ENCODE measurements at places on chromosomes 2 and 18.

- DNase-seq = no peak
Measured at GRCh38 chr2:161367675-161368074, 48.4 kb upstream of the TBR1 start.

GRCh38 chr2:8752385-8752784 lies 70.5 kb downstream of the ID2 start:
- DNase-seq = no peak

DNA sequence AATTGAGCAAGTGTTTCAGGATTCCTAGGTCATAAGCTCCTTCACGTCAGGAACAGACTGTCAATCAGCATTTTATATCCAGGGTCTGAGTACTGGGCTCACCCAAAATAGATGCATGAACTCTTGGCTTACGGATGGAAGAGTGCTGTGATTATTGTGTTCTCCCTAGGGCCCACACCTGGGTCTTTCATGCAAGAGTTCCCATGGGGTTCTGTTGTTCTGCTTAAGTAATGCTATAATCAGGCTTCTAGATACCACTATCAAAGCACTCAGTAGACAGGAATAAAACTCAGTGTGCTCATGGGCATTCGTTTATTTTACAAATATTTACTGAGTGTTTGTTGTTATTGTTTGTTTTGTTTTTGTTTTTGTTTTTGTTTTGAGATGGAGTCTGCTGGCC lies 46.4 kb upstream of the PMAIP1 start:
- DNase-seq = no peak

DNA sequence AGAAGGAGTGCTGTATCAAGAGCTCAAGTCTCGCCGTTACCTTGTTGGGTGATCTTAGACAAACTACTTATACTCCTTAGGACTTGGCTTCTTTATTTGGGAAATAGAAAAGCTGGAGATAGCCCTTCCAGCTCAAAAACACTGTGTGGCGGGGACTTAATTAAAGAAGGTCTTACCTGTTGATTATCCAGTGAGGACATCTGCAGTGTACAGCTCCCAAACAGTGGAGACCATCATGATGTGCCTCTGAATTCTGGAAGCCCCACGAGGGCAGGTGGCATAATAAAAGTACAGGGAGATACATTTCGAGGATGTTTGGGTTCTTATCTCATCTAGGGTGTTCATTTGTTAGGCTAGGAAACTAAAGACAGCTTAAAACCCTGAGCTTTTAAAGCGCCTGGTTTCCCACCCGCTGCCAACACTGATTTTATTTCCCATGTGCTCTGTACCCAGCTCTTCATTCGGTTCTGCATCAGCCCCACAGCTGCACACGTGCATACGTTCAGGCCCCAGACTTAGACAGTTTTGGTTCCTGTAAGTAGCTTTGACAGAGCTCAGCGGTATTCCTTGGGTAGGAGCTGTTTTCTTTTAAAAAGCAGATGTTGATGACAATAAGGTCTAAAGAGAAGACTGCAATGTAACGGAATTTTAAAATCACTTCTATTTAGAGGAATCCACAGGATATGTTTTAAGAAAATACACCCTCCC lies 80.5 kb upstream of the SIX2 start:
- no peak for DNase-seq

- no peak for DNase-seq
Measured at GRCh38 chr2:96767135-96767871, 6.6 kb downstream of the CNNM4 start.

DNA sequence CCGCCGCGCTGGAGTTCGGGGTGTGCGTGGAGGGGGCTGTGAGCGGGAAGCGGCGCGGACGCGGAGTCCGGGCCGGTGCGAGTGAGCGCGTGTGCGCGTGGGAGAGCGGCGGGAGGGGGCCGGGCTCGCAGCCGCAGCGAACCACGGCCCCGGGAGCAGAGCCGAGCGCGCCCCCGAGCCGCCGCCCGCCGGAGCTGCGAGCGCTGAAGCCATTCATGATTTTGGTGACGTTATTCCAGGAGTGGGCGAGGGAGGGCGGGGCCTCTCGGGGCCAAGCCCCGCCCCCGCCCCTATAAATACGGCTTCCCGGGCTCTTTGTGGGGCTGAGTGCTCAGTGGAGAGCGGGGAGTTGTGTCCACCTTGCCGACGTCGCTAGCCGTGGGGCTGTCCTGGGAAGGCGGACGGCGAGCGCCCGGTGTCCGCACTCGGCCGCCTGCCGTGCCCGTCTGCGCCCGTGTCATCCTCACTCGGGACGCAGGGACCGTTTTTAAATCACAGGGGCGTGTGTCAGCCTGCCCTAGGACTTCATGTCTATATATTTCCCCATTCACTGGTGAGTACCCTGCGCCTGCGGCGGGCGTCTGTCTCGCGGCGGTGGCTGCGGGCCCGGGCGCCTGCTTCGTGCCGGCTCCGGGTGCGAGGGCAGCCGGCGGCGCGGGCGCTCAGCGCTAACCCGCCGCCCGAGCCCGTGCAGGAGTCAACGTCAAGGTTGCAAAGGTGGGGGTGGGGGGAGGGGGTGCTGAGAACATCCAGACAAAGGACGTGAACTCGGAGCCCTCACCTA lies at the start of gene LBH:
LBH (plus strand) TSS at position 323 of the 784 bp plus-strand sequence; CDS start at position 528, 205 bp downstream.
- peak; percentile 81 for DNase-seq

GRCh38 chr18:38033282-38033681 lies 467.7 kb upstream of the CELF4 start:
- DNase-seq = no peak

DNA sequence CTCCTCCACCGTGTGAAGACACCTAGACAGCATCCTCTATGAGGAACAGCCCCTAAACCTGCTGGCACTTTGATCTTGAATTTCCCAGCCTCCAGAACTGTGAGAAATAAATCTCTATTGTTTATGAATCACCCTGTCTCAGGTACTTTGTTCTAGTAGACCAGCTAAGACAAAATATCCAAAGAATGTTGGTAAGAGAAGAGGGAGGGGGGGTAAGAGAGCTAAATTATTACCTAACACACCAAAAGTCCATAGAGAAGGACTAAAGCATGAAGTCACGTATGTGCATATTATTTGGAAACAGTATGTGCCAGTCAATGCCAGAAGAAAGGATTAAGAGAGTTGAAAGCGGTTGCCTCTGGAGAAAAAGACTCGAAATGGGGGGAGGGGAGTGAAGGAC lies 211.0 kb downstream of the SP3 start:
- no peak for DNase-seq

- DNase-seq = no peak
Measured at GRCh38 chr2:45586600-45586999, 24.5 kb downstream of the SRBD1 start.
